ENCODE measurements at places on chromosomes 2 and 18.

- DNase-seq, result no peak
- H3K36me3 ChIP-seq, result no peaks in the 10 kb centered on the region
- no peaks in the 10 kb centered on the region for H3K4me1 ChIP-seq
- H3K27ac ChIP-seq, result no peak overlapping the region
Measured at GRCh38 chr2:18133310-18133709, 254.8 kb downstream of the KCNS3 start.

- no peaks in the 10 kb centered on the region for H3K4me1 ChIP-seq
- H3K27ac ChIP-seq, result no peak overlapping the region
- no peak for DNase-seq
- no peaks in the 10 kb centered on the region for H3K27me3 ChIP-seq
- H3K4me3 ChIP-seq, result no peak overlapping the region
- no peaks in the 10 kb centered on the region for H3K36me3 ChIP-seq
Measured at GRCh38 chr2:224166654-224167053, 127.6 kb upstream of the SERPINE2 start.

- H3K27ac ChIP-seq, result peak overlapping the region; percentile 99
- H3K36me3 ChIP-seq, result no peaks in the 10 kb centered on the region
- H3K27me3 ChIP-seq, result no peaks in the 10 kb centered on the region
Measured at GRCh38 chr2:237309011-237309410, 105.0 kb downstream of the COL6A3 start.

- H3K27ac ChIP-seq, result peak overlapping the region; percentile 48
- H3K27me3 ChIP-seq, result no peaks in the 10 kb centered on the region
- H3K4me1 ChIP-seq, result no peaks in the 10 kb centered on the region
- peak; percentile 43 for DNase-seq
- no peak overlapping the region for H3K4me3 ChIP-seq
- H3K36me3 ChIP-seq, result no peaks in the 10 kb centered on the region
Measured at GRCh38 chr2:215654148-215654819, 218.4 kb upstream of the FN1 start.

GRCh38 chr2:110645616-110646015 lies 32.2 kb downstream of the BUB1 start:
- no peaks in the 10 kb centered on the region for H3K4me1 ChIP-seq
- H3K4me3 ChIP-seq, result no peak overlapping the region
- no peaks in the 10 kb centered on the region for H3K36me3 ChIP-seq
- no peak overlapping the region for H3K27ac ChIP-seq
- no peaks in the 10 kb centered on the region for H3K27me3 ChIP-seq
- no peak for DNase-seq

- H3K27me3 ChIP-seq, result no peaks in the 10 kb centered on the region
- H3K36me3 ChIP-seq, result no peaks in the 10 kb centered on the region
- no peaks in the 10 kb centered on the region for H3K4me1 ChIP-seq
- DNase-seq, result no peak
Measured at GRCh38 chr2:75175456-75175855, 23.9 kb downstream of the TACR1 start.

GRCh38 chr2:235757640-235758039 lies 263.8 kb downstream of the AGAP1 start:
- H3K4me3 ChIP-seq, result no peak overlapping the region
- H3K27me3 ChIP-seq, result no peaks in the 10 kb centered on the region
- H3K36me3 ChIP-seq, result no peaks in the 10 kb centered on the region
- H3K4me1 ChIP-seq, result no peaks in the 10 kb centered on the region
- DNase-seq, result no peak

- no peak overlapping the region for H3K27ac ChIP-seq
- DNase-seq, result no peak
Measured at GRCh38 chr18:35142275-35142615, 98.6 kb upstream of the ZNF397 start.

DNA sequence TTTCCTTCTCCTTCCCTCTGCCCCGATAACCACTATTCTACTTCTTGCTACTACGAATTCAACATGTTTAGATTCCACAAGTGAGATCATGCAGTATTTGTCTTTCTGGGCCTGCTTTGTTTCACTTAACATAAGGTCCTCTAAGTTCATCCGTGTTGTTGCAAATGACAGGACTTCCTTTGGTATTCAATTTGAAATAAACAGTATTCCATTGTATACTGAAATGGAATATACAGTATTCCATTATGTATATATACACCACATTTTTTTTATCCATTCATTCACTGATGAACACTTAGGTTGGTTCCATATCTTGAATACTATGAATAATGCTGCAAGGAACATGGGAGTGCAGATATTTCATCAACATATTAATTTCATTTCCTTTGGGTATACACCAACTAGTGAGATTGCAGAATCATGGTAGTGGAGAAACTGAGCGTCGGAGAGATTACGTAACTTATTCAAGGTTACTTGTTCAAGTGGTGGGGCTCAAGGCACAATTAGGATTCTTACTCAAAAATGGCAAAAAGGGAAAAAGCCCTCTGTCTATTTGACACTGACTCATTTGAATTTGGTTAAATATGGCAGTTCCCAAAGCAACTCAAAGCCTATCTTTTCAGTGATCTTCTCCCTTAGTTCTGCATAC lies 85.1 kb downstream of the CHN1 start:
- H3K4me3 ChIP-seq, result no peak overlapping the region
- H3K27me3 ChIP-seq, result no peaks in the 10 kb centered on the region
- H3K27ac ChIP-seq, result no peak overlapping the region
- DNase-seq, result no peak
- H3K36me3 ChIP-seq, result no peaks in the 10 kb centered on the region

DNA sequence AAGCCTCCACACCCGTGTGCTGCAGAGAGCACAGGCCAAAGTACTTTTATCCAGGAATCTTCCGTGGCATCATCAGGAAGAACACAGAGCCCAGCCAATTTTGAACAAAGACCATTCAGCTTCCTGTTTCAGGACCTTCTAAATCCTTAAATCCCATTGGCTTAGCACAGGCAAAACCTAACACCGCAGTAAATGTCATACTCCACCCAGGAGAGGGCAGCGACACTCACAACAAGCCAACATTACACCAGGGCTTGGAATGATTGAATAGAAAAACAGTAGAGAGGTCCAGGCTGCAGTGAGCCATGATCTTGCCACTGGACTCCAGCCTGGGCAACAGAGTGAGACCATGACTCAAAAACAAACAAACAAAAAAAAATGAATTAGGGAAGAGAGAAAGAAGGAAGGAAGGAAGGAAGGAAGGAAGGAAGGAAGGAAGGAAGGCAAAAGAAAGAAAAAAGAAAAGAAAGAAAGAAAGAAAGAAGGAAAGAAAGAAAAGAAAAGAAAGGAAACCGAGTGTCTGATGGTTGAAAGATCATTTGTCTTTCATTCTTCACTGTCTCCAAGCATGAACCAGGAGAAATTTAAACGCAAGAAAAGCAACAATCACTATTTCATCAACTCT lies 144.6 kb upstream of the SATB2 start:
- H3K27ac ChIP-seq, result no peak overlapping the region
- no peak for DNase-seq
- H3K4me3 ChIP-seq, result no peak overlapping the region
- no peaks in the 10 kb centered on the region for H3K4me1 ChIP-seq
- no peaks in the 10 kb centered on the region for H3K27me3 ChIP-seq
- no peaks in the 10 kb centered on the region for H3K36me3 ChIP-seq

- H3K27ac ChIP-seq, result peak overlapping the region; percentile 92
- no peaks in the 10 kb centered on the region for H3K36me3 ChIP-seq
- H3K4me1 ChIP-seq, result no peaks in the 10 kb centered on the region
- peak overlapping the region; percentile 59 for H3K4me3 ChIP-seq
- DNase-seq, result no peak
Measured at GRCh38 chr2:217941339-217941738, 61.5 kb downstream of the TNS1 start.

GRCh38 chr2:216519154-216519762 lies 20.6 kb downstream of the RPL37A start:
- H3K4me3 ChIP-seq, result no peak overlapping the region
- no peaks in the 10 kb centered on the region for H3K27me3 ChIP-seq
- no peaks in the 10 kb centered on the region for H3K36me3 ChIP-seq
- no peaks in the 10 kb centered on the region for H3K4me1 ChIP-seq

GRCh38 chr2:11932048-11932512 lies 185.6 kb downstream of the LPIN1 start:
- H3K27ac ChIP-seq, result no peak overlapping the region
- H3K4me3 ChIP-seq, result no peak overlapping the region
- H3K4me1 ChIP-seq, result no peaks in the 10 kb centered on the region
- H3K36me3 ChIP-seq, result no peaks in the 10 kb centered on the region
- no peaks in the 10 kb centered on the region for H3K27me3 ChIP-seq

- no peaks in the 10 kb centered on the region for H3K36me3 ChIP-seq
- DNase-seq, result no peak
- no peaks in the 10 kb centered on the region for H3K27me3 ChIP-seq
- H3K4me1 ChIP-seq, result no peaks in the 10 kb centered on the region
- no peak overlapping the region for H3K27ac ChIP-seq
Measured at GRCh38 chr18:36015629-36016028, 43.1 kb downstream of the RMP24 start.

- H3K27ac ChIP-seq, result no peak overlapping the region
- DNase-seq, result no peak
- H3K4me3 ChIP-seq, result no peak overlapping the region
- no peaks in the 10 kb centered on the region for H3K27me3 ChIP-seq
Measured at GRCh38 chr18:11488175-11488574, 121.2 kb upstream of the SLC35G4 start.

DNA sequence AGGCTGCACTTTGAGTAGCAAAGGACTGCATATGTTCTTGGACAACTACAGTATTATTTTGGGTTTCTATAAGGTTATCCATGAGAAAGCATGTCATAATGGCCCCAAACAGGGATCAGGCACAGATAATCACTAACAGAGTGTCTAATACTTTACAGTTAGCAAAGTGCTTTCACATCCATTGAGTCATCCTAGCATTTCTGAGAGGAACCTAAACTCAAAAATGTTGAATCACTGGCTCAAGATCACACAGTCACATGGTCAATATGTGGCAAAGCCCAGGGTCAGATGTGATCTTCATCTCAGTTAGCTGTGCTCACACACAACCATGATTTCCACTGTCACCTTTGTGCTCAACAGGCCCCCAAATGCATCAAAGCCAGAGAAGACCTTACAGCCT lies 156.1 kb upstream of the VRK2 start:
- no peaks in the 10 kb centered on the region for H3K27me3 ChIP-seq
- H3K36me3 ChIP-seq, result no peaks in the 10 kb centered on the region
- no peak overlapping the region for H3K4me3 ChIP-seq
- no peak for DNase-seq
- H3K27ac ChIP-seq, result no peak overlapping the region

GRCh38 chr18:13641551-13642439 lies 84.6 kb downstream of the FAM210A start:
- no peaks in the 10 kb centered on the region for H3K4me1 ChIP-seq
- H3K27me3 ChIP-seq, result no peaks in the 10 kb centered on the region
- H3K36me3 ChIP-seq, result no peaks in the 10 kb centered on the region
- peak overlapping the region; percentile 20 for H3K27ac ChIP-seq
- H3K4me3 ChIP-seq, result peak overlapping the region; percentile 27
- peak; percentile 36 for DNase-seq

GRCh38 chr2:159090514-159091201 lies 122.2 kb downstream of the TANC1 start:
- H3K27me3 ChIP-seq, result no peaks in the 10 kb centered on the region
- no peak overlapping the region for H3K4me3 ChIP-seq
- peak overlapping the region; percentile 62 for H3K27ac ChIP-seq
- H3K36me3 ChIP-seq, result no peaks in the 10 kb centered on the region
- DNase-seq, result no peak

DNA sequence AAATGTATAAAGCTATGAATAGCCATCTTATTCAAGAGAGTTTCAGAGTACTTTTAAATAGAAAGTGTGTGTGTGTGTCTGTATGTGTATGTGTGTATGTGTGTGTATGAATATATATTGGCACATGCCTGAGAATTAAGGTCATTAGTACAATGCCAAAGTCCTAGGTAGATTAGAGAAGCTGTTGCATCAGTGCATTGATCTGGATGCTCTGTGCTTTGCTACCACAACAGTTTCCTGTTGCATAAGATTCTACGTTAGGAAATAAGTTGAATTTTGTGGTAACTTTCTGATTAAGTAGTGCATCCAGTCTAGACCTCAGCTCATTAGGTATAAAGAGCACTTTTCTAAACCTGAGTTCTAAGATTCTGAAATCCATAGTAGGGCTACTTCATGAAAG lies 1102.8 kb upstream of the KLHL29 start:
- H3K36me3 ChIP-seq, result no peaks in the 10 kb centered on the region
- no peaks in the 10 kb centered on the region for H3K4me1 ChIP-seq
- no peak overlapping the region for H3K27ac ChIP-seq
- H3K4me3 ChIP-seq, result no peak overlapping the region
- H3K27me3 ChIP-seq, result no peaks in the 10 kb centered on the region

GRCh38 chr2:219918254-219918653 lies 290.8 kb downstream of the SLC4A3 start:
- no peaks in the 10 kb centered on the region for H3K36me3 ChIP-seq
- H3K4me3 ChIP-seq, result no peak overlapping the region
- DNase-seq, result peak; percentile 30
- H3K4me1 ChIP-seq, result no peaks in the 10 kb centered on the region
- no peaks in the 10 kb centered on the region for H3K27me3 ChIP-seq
- H3K27ac ChIP-seq, result no peak overlapping the region

GRCh38 chr2:230814616-230815015 lies 50.1 kb upstream of the ITM2C start:
- no peaks in the 10 kb centered on the region for H3K36me3 ChIP-seq
- H3K27me3 ChIP-seq, result no peaks in the 10 kb centered on the region
- no peak overlapping the region for H3K4me3 ChIP-seq

DNA sequence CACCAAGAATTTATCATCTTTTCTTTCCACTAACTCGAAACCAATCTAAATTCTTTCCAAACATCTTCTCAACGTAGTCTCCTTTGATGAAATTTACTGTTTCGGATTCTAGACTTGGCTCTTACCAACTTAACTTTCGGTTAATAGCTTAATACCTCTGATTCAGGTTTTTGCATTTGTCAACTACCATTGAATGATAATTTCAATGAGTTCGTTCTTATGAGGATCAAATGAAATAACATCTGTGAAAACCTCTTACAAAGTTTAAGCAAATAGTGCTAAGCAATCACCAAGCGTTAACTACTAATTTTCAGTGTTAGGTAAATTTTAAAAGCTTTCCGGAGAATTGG lies 593 bp upstream of the NRBP1 start:
- peak overlapping the region; percentile 99 for H3K27ac ChIP-seq
- no peak for DNase-seq
- H3K27me3 ChIP-seq, result no peaks in the 10 kb centered on the region

DNA sequence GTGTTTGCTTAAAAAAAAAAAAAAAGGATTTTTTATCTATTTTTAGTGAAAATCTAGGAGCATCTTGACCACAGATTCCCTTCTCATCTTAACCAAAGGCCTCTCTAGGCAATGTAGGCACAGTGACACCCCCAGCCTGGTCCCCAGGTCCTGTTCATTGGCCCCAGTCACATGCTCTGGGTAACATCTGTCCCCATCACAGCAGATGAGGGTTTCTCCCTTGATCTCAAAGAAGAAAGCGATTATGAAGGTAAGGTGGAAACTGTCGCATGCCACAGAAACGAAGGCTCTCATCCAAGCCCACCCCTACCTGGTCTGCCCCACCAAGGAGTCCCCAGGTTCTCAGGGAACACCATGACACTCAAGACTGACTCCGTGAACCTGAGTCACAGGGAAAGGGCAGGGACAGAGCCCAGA lies 4.7 kb downstream of the HS6ST1 start:
- no peaks in the 10 kb centered on the region for H3K27me3 ChIP-seq
- no peak overlapping the region for H3K27ac ChIP-seq
- no peak for DNase-seq
- H3K4me1 ChIP-seq, result peaks cover 4% of the 10 kb centered on the region
- H3K4me3 ChIP-seq, result no peak overlapping the region

- no peak overlapping the region for H3K27ac ChIP-seq
- no peaks in the 10 kb centered on the region for H3K36me3 ChIP-seq
- H3K4me3 ChIP-seq, result no peak overlapping the region
- no peaks in the 10 kb centered on the region for H3K4me1 ChIP-seq
- no peaks in the 10 kb centered on the region for H3K27me3 ChIP-seq
- no peak for DNase-seq
Measured at GRCh38 chr2:111919794-111920608, 21.6 kb downstream of the MERTK start.

- no peak for DNase-seq
- no peak overlapping the region for H3K27ac ChIP-seq
- H3K4me1 ChIP-seq, result no peaks in the 10 kb centered on the region
- H3K36me3 ChIP-seq, result no peaks in the 10 kb centered on the region
Measured at GRCh38 chr2:161839926-161840325, 215.7 kb downstream of the SLC4A10 start.

Measured in uterus (tissue), 4 donors.